ENCODE measurements at places on chromosomes 1 and 21. TPM values are rescaled to one million over a fixed set of nuclear protein-coding genes. Genes with fewer than 3 reads are reported as not detected.

The NBPF6 gene
- not detected for total RNA-seq

The INKA2 gene
- 0.76 TPM for total RNA-seq

The RIMKLA gene
- 0.96 TPM for total RNA-seq

The OLIG2 gene
- total RNA-seq, result not detected

- no peak for DNase-seq
Observed at GRCh38 chr1:200112290-200112689, 84.8 kb downstream of the NR5A2 start.

DNA sequence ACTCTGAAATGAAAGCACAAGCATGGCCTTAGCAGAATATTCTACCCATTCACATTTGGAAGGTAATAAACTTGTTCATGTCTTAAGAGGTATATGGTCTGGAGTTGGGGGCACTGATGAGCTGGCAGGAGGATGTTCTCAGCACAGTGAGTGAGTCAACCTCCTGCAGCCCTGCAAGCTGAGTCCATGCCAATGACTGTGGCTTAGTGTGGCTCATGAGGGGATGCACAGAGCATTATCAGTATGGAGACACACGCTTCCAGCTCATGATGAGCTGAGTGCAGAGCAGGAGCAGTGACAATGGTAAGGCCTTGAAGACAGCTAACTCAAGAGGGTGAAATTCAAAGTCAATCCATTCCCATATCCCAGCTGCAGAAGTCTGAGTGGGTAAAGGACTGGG lies 102.3 kb downstream of the TNFSF18 start:
- no peak for DNase-seq

- DNase-seq, result no peak
Observed at GRCh38 chr1:61926597-61926996, 184.3 kb downstream of the PATJ start.

DNA sequence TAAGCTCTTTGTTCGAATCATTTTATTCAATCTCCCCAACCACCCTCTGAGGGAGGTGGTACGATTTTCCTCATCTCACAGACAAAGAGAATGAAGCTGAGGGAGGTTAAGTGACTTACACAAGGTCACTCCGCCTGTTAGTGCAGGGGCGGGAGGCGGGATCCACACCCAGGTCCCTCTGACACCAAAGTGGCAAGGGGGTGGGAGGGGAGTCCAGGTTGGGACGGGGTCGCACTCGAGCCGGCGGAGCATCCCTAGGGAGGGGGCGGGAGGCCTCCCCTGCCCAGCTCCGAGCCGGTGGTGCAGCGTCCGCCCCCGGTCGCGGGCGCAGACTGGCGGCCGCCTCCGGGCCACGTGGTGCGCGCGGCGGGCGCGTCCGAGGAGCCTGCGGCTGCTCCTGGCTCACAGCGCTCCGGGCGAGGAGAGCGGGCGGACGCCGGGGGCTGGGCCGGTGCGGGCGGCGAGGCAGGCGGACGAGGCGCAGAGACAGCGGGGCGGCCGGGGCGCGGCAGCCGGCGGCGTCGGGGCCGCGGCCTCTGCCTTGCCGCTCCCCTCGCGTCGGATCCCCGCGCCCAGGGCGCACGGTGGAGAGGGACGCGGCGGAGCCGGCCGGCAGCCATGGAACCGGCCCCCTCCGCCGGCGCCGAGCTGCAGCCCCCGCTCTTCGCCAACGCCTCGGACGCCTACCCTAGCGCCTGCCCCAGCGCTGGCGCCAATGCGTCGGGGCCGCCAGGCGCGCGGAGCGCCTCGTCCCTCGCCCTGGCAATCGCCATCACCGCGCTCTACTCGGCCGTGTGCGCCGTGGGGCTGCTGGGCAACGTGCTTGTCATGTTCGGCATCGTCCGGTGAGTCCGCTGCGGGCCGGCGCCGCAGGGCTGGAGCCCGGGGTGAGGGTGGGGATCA lies at the start of gene OPRD1:
Gene OPRD1 (plus strand): TSS at position 405 of the 903 bp plus-strand sequence. CDS start 214 bp downstream, at position 619.
- DNase-seq, result no peak

- no peak for DNase-seq
Observed at GRCh38 chr1:218284377-218284916, 646 bp upstream of the RRP15 start.

GRCh38 chr21:45827881-45828579 lies 153.5 kb upstream of the COL6A1 start:
- DNase-seq, result no peak

DNA sequence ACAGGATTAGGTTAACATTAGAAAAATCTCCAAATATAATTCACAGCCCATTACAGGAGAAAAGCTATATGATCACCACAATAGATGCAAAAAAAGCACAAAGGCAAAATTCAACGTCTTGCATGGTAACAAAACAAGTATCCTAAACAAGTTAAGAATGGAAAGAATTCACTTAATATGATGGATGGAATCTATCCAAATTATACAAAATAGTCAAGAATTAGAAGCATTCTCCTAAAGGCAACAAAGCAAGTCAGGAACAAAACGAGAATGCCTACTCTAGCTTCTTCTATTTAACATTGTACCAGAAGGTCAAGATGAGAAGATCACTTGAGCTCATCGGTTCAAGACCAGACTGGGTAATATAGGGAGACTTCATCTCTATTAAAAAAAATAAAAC lies 442.8 kb downstream of the SETD4 start:
- DNase-seq, result no peak

DNA sequence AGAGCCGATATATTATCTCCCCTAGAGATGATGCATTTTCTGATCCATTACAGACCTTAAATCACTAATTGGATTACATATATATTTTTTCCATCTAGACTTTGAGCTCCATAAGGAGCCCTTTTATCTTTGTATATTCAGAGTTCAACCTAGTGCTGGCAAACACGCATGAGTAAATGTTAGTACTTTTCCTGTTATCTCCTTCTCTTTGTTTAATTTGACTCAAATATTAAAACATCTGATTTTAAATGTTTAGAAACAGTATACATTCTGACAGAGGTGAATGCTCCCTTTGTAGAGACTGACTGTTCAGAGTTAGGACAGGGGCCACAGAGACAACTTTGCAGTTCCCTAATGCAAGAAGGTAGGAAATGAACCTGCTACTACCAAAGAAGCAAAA lies 37.1 kb downstream of the EIF2B3 start:
- DNase-seq, result no peak

- DNase-seq, result no peak
Observed at GRCh38 chr1:70891051-70891843, 156.4 kb downstream of the PTGER3 start.

GRCh38 chr1:186518822-186519381 lies 58.0 kb upstream of the PDC start:
- DNase-seq, result no peak

- no peak for DNase-seq
Observed at GRCh38 chr1:160744199-160744851, 5.3 kb downstream of the SLAMF7 start.

GRCh38 chr21:34900376-34900775 lies 148.7 kb downstream of the RUNX1 start:
- DNase-seq, result no peak
